ENCODE measurements at places on chromosomes 4 and X. TPM values are rescaled to one million over a fixed set of nuclear protein-coding genes. Genes with fewer than 3 reads are reported as not detected.

The SHROOM3 gene
- 62.7 TPM for total RNA-seq

DNA sequence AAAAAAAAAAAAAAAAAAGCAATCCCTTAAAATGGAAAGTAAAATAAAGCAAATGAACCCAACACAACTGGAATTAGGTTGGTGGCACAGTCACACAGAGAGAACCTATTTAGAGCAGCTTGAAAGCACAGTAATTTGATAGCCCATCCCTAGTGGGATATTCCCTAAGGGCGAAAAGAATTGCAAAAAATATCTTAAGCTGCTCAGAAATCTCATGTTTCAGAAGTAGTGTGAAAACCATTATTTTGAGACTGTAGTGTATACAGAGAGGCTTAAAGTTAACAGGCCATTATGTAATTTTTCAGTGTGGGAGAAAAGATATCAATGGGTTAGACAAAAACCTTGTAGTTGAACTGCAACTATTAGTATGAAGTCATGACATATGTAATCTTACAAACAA lies 40.0 kb upstream of the DHX15 start:
- no peak for DNase-seq

GRCh38 chrX:99308302-99308701 lies 1101.8 kb downstream of the PCDH19 start:
- DNase-seq = no peak

DNA sequence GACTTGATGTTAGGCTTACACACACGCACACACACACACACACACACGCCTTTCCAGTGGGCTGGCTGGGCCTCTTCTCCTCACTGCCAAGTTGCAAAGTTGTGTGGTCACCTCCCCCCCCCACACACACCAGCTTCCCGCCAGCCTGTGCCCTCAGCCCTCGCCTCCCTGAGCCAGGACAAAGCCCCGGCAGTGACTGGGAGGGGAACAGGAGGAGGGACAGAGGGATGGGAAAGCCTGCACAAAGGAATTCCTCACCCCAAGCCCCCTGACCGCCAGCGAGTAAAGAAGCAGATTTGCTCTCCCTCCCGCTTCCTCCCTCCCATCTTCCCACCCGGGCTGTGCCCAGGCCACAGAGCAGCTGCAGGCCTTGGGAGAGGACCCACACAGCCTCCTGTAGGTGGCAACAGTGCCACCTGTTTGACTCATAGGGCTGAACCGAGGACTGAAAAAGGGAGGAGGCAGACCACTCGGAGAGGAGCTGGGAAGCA lies at the start of gene GDPD2:
Gene GDPD2 (plus strand): TSS at position 464 of the 491 bp plus-strand sequence. CDS start 1,671 bp downstream, outside the sequence.
- no peak for DNase-seq

- no peak for DNase-seq
Measured at GRCh38 chrX:29561417-29561816, 653.9 kb upstream of the MAGEB2 start.

All from mesothelial cell of epicardium (in vitro differentiated cells).